ENCODE measurements at places on chromosomes 7 and 10.

DNA sequence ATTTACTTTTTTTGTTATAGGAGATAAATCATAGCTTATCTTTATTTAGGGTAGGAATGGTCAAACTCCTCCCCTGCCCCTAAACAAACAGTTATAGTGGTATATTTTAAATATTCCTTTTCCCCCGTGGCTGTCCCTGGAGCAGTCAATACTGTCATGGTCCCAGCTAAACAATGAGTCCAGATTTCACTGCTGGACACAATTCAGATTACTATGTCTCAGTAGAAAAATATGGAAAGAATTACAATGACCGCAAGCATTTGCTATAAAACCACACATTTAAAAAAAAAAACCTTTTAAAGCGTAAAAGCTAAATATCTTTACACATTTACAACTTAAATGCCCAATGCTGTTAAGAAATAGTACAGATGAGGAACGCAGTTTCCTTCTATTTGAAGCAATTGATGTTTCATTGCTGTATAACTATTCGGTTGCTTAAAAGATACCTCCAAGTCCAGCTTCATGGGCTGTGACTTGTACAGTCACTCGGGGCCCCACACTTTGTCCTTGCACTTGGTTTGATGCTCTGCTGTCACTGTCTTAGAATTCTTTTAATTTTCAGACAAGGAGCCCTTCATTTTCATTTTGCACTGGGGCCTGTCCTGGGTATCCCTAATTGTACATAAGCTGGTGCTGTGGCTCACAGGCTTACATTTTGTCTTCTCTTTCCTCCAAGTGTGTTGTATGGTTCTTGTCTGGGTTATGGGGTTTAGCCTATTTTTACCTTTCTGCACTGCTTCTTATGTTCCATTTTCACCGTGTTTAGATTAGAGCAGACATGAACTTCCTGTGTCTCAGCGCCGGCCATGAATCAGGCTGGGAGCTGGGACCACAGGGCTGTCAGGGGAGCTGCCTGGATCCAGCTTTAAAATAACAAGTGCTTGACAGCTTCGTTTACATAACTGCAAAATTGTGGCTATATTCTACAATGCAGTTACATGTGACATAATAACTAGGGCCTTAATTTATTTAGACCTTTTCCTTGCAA lies 530.2 kb upstream of the FZD8 start:
- no peak for DNase-seq

GRCh38 chr10:61961278-61961677 lies 59.8 kb downstream of the ARID5B start:
- DNase-seq = no peak

GRCh38 chr10:67017218-67017617 lies 91.4 kb downstream of the LRRTM3 start:
- DNase-seq = no peak

DNA sequence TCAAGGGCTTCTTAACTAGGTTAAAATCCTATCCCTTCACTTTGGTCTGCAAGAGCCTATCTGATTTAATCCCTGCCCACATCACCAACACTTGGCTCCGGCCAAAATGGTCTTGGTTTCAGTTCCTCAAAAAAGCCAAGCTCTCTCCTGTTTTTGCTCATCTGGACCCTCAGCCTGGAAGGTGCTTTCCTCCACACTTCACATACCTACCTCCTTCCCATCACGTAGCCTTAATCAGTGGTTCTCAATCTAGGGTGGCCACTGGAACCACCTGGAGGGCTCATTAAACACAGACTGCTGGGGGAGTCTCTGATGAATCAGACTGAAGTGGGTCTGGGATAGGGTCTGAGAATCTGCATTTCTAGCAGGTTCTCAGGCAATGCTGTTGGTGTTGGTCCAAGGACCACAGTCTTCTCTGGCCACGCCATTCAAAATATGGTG lies 227.0 kb upstream of the AOAH start:
- no peak for DNase-seq

DNA sequence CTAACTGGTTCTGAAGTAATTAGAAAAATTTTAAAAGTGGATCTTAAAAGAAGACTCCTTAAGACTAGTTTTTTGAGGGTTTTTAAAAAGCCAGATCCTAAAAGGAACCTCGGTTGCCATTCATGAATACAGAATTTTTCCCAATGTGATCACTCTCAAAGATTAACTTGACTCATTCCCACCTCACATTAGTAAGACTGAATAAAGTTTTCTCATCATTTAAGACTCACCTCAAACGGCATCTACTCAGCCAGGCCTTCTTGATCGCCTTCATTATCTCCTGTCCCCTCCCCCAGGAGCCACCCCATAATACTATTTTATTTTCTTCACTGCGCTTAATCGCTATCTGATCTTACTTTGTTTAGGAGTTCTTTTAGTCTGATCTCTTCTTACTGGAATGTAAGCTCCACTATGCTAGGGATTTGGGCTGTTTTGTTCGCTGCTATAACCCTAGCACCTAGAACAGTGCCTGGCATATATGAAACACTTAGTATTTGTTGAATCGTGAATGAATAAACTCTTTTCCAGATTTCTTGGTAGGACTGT lies 55.9 kb upstream of the PCGF5 start:
- DNase-seq = no peak

GRCh38 chr10:120570418-120570817 lies 113.4 kb downstream of the PLPP4 start:
- DNase-seq = no peak

DNA sequence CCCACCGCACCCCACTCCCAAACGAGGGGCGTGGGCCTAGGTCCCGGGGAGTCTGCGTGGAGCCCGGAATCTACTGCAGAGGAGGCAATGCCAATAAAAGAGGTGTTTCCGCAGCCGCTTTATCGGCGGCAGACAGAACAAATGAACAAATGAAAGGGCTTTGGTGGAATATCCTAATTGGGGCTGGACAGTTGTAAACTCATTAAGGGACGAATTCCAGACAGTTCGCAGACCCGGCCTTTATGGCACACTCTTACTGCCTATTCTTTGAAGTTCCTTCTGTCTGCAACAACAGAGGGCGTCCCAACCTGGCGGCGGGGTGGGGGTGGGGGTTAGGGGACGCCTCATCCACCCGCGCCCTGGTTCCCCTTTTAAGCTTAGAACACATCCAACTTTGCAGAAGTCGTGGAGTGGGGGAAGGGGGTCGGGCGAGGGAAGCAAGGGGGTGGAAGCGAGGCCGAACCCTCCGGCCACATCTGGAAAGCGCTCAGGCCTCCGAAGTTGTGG lies 4.1 kb downstream of the HOXA9 start:
- no peak for DNase-seq

- peak; percentile 25 for DNase-seq
Observed at GRCh38 chr7:64314566-64314965, 805 bp downstream of the ZNF736 start.

DNA sequence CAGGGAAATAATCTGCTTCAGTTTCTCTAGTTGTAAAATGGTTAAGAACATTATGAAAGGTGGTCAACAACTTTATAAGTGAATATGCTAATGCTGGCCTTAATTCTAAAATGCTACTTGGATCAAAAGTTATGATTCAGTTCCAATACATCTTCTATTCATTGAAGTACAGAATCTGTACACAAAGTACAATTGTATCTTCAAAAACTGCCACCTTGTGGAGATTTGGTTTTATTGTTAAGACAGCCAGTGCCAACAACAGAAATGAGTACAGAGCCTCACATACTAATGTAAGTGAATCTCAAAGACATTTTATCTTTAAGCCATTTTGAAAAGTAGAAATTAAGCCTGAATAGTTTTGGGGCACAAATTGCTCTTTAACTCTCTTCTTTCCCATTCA lies 194.0 kb downstream of the CFTR start:
- no peak for DNase-seq

DNA sequence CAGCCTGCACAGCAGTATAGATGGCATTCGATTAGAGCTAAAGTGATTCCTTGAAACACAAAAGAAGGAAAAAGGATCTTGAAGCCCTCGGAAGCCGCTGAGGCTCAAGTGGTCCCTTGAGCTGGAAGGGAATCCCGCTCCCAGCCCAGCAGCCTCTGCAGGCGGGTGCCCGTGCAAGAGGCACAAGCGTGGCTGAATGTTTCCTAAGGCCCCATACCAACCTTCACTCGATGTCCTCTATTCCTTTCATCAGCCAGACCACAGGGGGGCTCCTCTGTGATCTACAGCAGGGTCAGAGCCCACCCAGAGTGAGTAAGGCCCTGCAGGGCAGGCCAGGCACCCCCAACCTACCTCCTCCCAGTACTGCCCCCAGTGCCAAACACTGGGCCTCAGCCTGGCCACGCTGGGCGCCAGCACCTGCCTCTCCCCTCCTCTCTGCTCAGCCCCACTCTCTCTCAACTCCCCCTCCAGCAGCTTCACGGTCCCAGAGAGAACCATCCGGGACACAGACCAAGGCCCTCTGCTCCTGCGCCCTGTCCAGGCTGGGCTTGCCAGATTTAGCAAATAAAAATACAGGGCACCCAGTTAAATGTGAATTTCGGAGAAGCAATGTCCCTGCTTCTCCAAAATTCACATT lies 30.5 kb downstream of the EBF3 start:
- no peak for DNase-seq

DNA sequence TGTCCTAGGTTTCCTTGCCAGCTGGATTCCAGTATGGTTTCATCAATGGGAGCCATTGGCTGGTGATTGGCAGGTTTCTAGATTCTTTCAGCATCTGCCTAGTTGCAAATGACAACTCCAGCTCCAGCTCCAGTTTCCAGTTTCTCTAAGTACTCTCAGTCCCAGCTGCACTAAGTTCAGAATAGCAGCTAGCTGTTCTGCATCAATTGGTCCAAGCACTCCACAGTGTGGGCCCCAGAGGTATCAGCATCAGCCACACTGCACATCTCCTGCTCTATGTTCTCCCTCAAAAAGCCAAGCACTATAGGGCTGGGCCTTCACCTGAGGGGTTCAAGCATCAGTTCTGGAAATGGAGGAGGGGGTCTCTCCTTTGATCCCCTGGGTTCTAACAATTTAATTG lies 143.4 kb downstream of the VPS50 start:
- DNase-seq = no peak

- no peak for DNase-seq
Observed at GRCh38 chr7:84261509-84261908, 66.9 kb upstream of the SEMA3A start.

DNA sequence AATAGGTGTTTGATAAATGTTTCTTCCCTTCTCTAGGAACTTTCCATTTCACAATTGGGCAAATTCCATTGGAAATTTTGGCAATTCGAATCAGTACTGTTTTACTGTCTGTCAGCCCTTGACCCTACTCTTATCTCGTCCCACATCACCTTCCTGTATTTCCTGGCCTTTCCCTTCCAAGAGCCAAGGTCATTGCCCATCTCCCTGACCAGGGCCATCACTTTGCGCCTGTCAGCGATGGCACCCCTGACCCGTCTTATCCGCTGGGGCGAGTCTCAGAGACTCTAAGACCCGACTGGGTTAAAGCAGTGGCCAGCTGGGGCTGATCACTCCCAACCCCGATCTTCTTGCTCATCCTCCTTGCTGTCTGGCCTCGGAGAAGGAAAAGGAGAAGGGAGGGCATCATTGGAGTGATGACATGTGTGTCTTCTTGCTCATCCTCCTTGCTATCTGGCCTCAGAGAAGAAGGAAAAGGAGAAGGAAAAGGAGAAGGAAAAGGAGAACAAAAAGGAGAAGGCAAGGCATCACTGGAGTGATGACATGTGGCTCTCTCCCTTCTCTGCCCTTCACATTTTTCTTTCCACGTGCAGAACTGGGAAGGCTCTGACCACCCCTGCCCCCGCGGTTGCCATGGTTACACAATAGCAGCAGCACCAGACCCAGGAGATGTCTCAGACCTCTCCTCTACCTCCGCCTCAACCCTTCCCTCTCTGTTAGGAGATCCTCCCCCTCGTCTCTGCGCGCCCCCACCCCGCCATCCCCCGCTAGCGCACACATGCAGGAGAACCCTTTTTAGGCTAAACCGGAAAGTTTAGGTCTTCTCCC lies 2.0 kb downstream of the SEMA3D start:
- DNase-seq = peak; percentile 59

Data from testis (tissue), 5 donors.